ENCODE measurements at places on chromosomes 1 and 21.

DNA sequence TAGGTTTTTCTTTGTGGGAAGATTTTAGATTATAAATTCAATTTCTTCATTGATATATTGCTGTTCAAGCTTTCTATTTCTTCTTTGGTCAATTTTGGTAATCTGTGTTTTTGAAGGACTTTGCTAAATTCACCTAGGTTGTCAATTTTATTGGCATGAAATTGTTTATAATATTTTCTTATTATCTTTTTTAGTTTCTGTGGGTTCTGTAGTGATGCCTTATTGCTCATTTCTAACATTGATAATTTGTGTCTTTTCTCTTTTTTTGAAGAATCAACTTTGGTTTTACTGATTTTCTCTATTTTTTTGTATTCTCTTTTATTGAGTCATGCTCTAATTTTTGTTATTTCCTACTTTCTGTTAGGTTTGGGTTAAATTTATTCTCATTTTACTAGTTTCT lies 123.2 kb downstream of the ADSS2 start:
- no peak for DNase-seq

DNA sequence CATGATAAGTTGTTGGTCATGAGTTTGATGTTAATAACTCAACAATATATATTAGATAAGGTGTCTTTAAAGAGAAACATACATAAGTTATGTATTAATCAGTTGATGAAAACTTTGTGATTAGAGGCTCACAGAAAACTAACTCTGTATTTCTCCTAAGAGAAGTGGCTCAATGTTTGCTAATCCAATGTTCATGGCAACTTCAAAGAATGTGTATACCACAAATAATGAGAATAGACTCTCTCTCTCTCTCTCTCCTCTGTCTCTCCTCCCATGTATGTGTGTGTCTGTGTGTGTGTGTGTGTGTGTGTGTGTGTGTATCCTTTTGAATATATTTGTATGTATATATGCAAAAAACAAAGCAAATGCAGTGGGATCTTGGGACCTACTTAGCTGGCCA lies 1304.9 kb downstream of the MRPL39 start:
- no peak for DNase-seq

DNA sequence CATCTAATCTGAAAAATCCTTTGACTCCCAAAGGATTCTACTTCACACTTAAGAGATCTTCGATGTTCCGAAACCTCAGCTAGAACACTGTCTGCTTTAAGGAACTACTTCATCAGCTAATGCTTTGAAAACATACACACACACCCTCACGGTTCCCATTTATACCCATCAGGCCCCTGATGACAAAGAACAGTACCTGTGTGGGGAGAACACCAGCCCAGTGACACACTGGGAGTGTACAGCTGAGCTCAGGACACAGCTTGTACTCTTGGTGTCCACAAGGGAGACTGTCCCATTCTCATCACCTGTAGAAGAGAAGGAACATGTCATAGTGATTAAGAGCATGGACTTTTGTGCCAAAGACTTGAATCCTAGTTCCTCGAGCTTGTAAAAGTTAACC lies 6.6 kb downstream of the WDR77 start:
- DNase-seq, result no peak

DNA sequence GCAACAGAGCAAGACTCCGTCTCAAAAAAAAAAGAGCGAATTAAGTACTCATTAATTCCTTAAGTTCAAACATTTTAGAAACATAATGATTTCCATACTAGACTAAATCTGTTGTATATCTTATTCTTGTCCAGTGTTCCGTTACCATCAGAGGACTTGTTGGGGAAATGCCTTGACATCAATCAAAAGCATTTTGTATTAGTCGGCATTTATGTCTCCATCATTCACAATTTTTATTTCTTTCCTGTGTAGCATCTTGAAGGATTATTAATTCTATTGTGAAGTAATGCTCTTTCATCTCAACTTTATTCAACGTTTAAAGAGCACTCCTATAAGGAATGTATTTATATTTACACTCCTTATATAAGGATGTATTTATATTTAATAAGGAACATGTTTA lies 82.9 kb upstream of the QSOX1 start:
- no peak for DNase-seq

DNA sequence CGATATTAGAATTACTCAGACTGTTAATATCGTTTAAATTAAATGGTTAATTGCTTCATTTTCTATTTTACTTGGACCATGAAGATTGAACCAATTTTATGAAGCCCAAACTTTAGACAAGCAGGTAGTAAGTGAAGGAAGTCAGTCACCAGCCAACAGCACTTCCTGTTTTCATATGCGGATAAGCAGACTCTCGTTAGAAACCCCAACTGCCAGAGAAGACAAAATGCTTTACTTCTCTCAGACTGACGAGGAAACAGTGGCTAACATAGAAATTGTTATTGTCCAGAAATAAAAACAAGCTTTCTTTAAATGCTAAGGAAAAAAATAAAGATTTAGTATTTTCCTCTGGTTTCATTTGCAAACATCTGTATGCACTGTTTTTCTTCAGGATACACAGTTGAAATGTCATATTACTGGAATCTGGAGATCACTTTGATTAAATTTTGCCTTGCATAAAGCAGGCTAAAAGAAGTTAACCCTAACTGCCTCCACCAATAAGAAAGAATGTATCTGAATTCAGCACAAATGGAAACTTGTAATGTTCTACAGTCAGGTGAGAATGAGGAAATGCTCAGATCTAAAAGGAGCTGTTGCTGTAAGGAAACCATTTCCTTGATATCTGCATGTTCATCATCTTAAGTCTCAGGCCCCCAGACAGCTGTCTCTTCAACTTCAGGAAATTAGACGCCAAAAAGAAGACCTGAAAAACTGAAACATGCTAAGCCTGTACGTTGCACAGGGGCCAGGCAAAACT lies 129.8 kb upstream of the SAMSN1 start:
- DNase-seq, result no peak

DNA sequence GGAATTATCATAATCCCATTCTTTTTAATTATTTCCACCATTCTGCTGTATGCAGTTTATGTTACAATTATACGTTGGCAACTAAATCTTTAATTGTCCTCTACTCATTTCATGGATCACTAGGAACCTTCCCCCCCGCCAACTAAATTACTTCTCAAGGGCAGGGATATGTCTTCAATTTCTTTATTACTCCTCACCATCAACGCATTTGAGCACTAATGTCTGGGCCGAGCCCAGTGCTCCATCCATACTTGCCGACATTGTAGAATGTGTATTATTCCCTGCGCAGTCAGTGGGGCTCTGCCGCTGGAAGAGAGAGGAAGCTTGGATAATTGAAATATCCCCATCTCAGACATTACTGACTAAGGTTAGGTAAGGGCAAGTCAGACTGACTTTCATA lies 236.4 kb upstream of the AJAP1 start:
- no peak for DNase-seq

DNA sequence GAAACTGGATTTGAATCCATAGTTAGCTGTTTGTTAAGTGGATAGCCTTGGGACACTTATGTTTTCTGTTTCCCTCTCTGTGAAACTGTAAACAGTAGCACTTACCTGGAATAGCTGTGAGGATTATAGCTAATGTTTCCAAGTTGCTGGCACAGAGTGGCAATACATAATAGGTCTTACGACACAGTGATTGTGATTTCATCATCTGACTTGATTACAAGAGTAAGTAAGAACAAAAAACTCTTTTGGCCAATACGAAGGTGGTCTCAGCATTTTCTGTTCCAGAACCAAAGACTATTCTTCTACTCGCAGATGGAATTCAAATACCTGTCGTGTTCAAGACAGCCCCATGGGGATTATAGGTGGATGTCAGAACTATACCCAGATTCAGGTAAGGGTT lies 2.1 kb downstream of the C8B start:
- DNase-seq, result no peak

GRCh38 chr1:68459796-68460195 lies 10.0 kb upstream of the RPE65 start:
- no peak for DNase-seq

DNA sequence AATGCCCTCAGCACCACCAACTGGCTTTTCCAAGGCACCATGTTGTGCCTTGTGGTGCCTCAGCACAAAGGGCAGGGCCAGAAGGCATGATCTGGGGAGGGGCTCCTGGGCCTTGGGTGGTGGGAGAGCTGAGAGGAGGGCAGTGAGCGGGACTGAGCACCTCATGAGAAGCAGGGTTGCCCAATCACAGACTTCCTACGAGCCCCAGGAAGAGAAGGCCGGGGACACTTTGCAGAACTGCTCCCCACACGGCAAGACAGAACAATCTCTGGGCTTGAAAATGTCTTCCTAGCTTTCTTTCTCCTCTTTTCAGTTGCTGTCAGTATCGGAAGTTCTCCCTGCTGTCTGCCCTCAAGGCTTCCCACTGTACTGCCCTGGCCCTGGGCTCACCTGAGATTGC lies 6.8 kb downstream of the KCNJ10 start:
- DNase-seq, result no peak

DNA sequence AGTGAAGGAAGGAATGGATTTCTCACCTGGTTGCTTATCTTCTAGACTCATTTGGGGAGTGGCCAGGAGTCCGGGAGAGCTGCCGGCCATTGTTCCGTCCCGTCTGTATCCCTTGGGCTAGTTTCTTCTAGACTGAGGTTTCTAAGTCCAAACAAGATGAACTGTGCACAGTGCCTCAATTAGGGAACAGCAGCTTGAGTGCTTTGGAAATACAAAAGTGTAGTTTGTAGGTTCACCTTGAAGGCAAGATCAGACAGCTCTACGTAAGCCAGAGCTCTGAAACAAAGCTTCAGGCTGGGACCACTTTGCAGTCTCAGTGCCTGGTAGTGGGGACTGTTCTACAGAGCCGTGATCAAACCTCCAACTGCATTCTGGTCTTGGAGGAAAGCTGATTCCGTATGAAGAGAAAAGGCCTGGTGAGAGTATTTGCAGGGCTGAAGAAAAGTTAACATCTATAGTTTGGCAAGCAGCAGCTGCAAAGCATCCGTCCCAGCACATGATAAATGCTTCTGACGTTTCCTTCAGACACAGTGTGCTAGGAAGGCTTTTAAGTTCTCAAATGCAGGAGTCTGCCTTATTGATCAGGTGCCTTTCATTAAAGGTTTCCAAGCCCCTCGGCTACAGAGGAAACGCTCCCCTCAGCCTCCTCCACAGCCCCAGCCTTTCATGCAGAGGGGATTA lies 432.8 kb downstream of the KIF26B start:
- DNase-seq, result no peak

DNA sequence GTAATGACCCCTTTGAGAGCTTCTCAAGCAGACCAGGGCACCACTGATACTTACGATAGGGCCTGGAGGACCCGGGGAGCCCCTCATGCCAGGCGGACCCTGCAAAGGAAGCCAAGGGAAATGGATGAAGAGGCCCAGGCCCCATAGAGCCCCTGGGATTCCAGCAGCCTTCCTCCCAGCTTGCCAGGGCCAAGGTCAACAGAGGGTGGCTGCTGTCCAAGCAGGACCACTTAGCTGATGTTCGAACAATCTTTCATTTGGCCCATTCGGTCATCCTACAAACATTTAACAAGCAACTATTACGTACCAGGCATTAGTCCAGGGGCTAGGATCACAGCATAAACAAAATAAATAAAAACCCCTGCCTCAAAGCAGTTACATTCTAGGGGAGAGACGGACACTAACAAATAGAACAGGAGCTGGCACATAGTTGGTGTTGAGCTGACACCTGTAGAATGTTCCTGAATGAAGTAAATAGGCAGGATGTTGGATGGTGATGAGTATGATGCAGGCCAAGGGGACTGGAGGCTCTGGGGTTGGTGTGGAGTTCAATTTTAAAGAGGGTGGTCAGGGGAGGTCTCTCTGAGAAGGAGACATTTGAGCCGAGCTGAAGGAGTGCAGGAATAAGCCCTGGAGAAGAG lies 27.0 kb upstream of the PEF1 start:
- DNase-seq, result no peak

- no peak for DNase-seq
Measured at GRCh38 chr1:153403421-153404085, 12.7 kb upstream of the S100A8 start.

DNA sequence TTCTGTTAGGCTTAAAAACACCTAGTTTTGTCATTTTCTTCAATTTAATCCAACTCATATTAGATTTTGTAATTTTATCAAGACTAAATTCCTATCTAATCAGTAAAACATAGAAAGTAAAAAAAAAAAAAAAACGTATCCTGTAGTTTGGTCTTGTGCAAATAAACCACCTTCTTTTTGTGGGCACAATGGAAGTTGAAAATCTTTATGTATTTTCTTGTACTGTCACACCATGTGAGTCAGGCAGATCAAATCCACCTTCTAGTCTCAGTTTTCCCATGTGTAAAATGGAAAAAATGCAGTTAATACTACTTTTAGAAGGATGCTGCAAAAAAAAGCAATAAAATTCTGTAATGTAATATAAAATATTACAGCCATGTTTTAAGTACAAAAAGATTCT lies 129.8 kb downstream of the CYYR1 start:
- DNase-seq, result no peak

DNA sequence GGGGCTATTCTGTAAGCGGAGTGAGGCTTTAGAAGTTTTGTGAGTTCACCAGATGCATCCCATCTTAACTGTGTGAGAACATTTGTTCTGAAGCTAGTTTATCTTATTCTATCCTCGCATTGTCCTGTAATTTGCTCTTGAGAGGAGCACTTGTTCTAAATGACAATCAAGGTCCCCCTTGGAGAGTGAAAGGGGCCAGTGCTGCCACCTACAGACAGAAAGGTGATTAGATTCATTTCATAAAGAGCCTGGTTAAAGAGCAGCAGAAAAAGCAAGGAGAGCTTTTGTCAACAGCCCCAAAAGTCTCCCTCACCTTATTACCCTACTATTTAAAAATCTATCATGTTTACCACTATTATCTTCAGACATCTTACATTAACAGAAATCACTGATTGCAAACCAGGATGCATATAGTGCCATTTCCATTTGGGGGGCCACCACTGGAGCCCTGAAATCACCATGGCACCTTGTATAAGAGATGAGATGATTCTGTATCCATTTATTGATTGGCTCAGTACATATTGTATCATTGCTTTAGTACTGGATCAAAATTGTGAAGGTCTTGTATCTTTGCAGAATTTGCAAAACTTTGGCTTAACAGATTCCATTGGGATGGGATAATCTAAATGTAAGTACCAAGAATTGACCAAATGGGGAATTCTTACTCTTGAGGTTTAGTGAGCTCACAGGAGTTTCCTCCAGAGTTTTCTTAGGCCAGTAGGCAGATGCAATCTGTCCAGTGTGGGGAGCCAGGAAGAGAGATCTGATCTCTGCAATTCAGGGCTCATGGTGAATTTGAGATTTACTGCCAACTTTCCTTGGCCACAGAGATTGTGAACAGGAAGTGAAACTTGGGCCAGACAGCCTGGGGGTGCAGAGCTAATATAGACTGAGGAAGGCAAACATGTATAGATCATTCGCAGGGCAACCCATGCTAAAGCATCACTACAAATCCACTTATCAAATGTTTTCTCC lies 64.3 kb upstream of the TRABD2B start:
- DNase-seq, result no peak

DNA sequence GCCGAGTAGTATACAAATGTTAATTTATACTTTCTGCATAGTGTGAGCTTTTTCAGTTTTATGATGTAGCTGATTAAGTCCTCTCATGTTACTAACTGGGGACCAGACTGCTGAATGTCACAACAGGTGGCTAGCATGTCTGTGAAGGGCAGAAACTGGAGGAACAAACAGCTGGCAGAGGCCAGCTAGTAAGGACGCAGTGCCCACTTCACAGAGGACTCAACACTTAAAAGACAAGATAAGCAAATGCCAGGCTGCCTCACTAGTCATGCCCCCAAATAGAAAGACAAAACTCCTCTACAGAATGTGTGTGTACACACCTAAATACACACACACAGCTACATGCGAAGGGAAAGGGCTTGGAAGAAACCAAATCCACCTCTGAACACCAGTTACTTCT lies 73.8 kb upstream of the ZNF678 start:
- DNase-seq, result no peak

- no peak for DNase-seq
Measured at GRCh38 chr1:97247196-97247595, 525.6 kb downstream of the PTBP2 start.
